ENCODE measurements at places on chromosomes 1 and 21. TPM values are rescaled to one million over a fixed set of nuclear protein-coding genes. Genes with fewer than 3 reads are reported as not detected.

- no peak for DNase-seq
These were observed 64.8 kb downstream of the GPR137B start for GRCh38 chr1:236207121-236207520.

DNA sequence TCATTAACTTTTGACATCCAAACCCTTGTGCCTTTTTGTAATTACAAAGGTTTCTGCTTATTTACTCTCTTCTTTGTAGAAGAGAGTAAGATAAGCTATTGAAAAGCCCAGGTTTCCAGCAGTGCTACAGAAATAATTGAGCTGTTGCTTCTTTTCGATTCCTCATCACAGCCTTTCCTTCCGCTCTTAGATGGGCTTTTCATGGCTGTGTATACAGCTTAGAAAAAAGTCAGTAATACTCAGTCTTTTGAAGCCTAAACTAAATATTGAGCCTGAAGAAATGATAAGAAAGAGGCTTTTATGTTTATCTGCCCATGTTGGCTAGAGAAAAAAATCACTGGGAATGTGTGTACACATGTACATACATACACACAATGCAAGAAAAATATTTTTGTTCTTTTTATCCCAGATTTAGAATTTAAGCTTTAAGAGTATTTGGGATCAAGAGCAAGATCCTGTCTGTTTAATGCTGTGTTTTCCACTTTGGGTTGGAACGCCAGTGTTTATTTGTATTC lies 172.4 kb downstream of the VPS13D start:
- DNase-seq: no peak

RGS5 gene
- total RNA-seq: 8.4 TPM

VWA5B1 gene
- total RNA-seq: not detected

GRCh38 chr1:219466766-219467165 lies 146.1 kb downstream of the ZC3H11B start:
- no peak for DNase-seq

DNA sequence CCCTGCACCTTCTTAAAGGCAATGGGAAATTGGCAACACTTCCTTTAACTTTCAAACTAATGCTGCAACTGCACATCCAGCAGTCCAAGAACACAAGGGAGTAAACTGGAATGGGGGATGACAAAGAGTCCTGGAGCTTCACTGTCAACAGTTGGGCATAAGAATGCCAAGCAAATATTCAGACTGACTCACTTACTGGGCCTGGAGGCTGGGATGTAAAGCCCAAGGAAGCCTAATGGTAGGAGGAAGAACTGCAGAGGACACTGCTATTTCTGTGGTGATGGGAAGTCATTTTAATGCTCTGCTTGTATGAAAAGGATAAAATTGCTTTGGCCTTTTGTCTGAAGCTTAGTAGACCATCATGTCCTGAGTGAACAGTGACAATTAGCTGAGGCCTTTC lies 15.7 kb upstream of the DMRTA2 start:
- DNase-seq: no peak

S100A7 gene
- not detected for total RNA-seq

TPTE gene
- 0.26 TPM for total RNA-seq

ERMAP gene
- total RNA-seq: 10.0 TPM

- no peak for DNase-seq
These were observed 24.6 kb downstream of the XCL1 start for GRCh38 chr1:168601051-168601450.

All from activated T-cell treated with anti-CD3 and anti-CD28 coated beads, Interleukin-2, amount 50 U/mL, for 72 hours (primary cell).